ENCODE measurements at places on chromosomes 7 and 10. TPM values are rescaled to one million over a fixed set of nuclear protein-coding genes. Genes with fewer than 3 reads are reported as not detected.

- H3K36me3 ChIP-seq, result no peaks in the 10 kb centered on the region
- no peaks in the 10 kb centered on the region for H3K27me3 ChIP-seq
- H3K27ac ChIP-seq, result no peak overlapping the region
- H3K4me3 ChIP-seq, result no peak overlapping the region
Observed at GRCh38 chr10:100894589-100895294, 18.0 kb upstream of the SLF2 start.

DNA sequence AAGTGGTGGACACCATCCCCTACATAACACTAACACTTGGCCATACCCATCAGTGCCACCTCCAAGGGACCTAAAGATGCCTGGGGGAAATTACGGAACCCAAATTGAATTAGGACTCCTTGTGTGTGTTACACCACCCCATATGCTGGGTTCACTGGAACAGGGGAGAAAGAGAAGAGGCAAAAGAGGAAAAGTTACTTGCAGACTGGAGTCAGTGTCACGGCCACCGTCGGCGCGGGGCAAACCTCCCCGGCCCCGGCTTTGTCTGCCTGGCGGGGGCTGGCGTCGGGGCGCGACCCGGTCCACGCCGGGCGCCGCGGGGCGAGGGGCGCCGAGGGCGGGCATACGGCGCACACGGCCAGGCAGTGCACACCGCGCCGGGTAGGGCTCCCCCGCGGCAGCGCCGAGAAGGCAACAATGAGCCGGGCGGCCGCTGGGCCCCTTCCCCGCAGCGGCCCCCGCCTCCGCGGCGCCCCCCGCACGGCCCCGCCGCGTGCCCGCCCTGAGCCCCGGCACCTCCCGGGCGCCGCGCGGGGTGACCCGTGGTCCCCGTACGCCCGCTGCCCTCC lies 171.1 kb downstream of the FAM107B start:
- peak overlapping the region; percentile 49 for H3K4me3 ChIP-seq
- H3K27ac ChIP-seq, result no peak overlapping the region
- no peaks in the 10 kb centered on the region for H3K36me3 ChIP-seq

DNA sequence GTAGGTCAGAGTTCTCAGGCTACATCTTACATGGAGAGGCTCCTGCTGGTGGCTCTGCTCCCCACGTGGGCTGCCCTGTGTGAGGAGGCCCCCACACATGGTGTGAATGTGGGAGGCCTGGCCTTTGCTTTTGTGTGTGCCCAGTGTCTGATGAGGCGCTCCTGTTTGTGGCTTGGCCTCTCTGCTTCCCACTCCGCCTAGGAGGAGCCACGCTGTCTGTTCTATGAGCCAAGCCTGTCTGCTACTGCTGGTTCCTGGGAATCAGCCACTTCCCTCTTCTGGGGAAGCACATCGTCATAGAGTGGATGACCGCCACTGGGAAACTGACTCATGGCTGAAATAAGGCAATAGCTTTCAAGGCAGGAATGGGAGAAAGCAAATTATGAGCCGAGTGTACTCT lies 87.1 kb downstream of the CYP26A1 start:
- H3K27ac ChIP-seq, result no peak overlapping the region
- peak; percentile 88 for DNase-seq
- no peaks in the 10 kb centered on the region for H3K36me3 ChIP-seq
- no peaks in the 10 kb centered on the region for H3K4me1 ChIP-seq

GRCh38 chr10:32199714-32200394 lies 143.6 kb upstream of the KIF5B start:
- no peak for DNase-seq
- H3K27me3 ChIP-seq, result no peaks in the 10 kb centered on the region
- no peak overlapping the region for H3K4me3 ChIP-seq
- no peaks in the 10 kb centered on the region for H3K4me1 ChIP-seq

DNA sequence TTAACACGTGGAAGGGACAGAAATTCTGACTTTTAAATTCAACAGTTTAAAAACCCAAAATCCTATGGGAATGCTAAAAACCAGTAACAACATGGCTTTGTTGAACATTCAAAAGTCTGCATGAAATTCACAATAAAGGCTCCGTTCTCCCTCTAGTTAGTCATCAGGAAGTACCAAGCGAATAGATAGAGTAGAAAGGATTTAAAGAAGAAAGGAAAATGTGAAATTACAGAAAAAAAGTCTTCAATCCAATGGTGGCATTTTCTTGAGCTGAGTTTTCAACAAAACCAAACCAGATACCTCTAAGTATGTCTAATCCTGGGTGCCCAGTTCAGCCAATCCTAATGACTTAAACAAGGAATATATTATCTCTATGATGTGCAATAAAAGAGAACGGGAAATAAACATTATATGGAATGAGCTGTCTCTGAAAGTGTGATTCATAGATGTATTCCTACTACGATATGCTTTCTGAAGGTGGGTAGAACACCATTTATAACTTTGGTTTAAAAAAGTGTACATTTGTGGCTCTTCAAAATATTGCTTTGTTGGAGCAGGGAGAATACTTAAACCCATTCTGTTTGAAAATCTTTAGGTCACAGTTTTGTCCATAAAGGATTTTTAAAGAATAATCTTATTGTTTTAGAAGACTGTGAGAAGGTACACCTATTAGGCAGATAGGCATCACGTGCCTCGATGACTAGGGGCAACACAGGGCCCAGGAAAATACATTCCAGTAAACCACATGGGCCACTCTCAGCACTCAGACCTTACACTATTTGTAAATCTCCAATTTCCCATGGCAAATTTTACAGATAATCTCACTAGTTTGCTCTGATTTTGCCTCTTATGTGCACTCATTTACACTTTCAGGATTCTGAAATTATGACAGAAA lies 87.7 kb downstream of the CUBN start:
- no peak overlapping the region for H3K27ac ChIP-seq
- H3K27me3 ChIP-seq, result no peaks in the 10 kb centered on the region
- peaks cover 3% of the 10 kb centered on the region for H3K4me1 ChIP-seq
- H3K4me3 ChIP-seq, result no peak overlapping the region

DNA sequence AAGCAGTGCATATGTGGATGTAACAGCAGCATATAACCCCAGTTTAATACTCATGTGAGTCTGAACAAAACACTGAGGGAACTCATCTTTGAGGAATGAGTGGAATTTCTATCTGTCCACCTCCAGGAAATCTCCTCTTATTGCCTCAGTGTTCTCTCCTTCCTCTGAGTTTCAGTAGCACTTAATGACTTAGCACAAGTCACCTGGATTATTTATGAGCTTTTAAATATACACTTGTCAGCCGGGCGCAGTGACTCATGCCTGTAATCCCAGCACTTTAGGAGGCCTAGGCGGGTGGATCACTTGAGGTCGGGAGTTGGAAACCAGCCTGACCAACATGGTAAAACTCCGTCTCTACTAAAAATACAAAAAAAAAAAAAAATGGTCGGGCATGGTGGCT lies 4.3 kb downstream of the LRRC20 start:
- H3K27ac ChIP-seq, result no peak overlapping the region
- no peak for DNase-seq
- no peaks in the 10 kb centered on the region for H3K36me3 ChIP-seq
- no peaks in the 10 kb centered on the region for H3K27me3 ChIP-seq

- H3K4me3 ChIP-seq, result no peak overlapping the region
- DNase-seq, result no peak
- no peaks in the 10 kb centered on the region for H3K4me1 ChIP-seq
- no peaks in the 10 kb centered on the region for H3K36me3 ChIP-seq
- H3K27me3 ChIP-seq, result no peaks in the 10 kb centered on the region
Observed at GRCh38 chr7:27345164-27345887, 102.7 kb downstream of the EVX1 start.

- H3K4me3 ChIP-seq, result peak overlapping the region; percentile 56
- H3K27ac ChIP-seq, result no peak overlapping the region
- peaks cover 71% of the 10 kb centered on the region for H3K27me3 ChIP-seq
- peak; percentile 79 for DNase-seq
- no peaks in the 10 kb centered on the region for H3K4me1 ChIP-seq
Observed at GRCh38 chr10:8053446-8054243, 843 bp upstream of the GATA3 start.

- DNase-seq, result no peak
- H3K4me3 ChIP-seq, result no peak overlapping the region
- no peak overlapping the region for H3K27ac ChIP-seq
- no peaks in the 10 kb centered on the region for H3K36me3 ChIP-seq
Observed at GRCh38 chr7:28579571-28579970, 167.3 kb downstream of the CREB5 start.

DNA sequence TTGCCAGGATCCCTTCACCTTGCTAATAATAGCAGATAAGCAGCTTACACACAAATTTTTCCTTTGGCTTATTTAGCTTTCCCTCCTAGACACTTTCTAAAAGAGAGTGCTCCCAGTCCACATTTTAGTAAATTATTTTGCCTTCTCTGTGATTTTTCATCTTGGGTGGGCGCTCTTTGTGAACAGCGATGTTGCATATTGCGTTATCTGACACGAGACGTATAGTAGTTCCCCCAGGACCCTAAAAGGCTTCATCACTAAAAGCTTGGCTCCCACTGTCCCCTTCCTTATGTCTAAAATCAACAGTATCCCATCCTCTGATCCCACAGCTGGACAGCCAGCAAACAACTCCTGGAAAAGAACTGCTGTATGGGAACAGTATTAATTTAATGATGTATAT lies 232.9 kb downstream of the DYNC1I1 start:
- H3K36me3 ChIP-seq, result no peaks in the 10 kb centered on the region
- no peaks in the 10 kb centered on the region for H3K27me3 ChIP-seq
- DNase-seq, result no peak
- H3K27ac ChIP-seq, result no peak overlapping the region
- no peak overlapping the region for H3K4me3 ChIP-seq

GRCh38 chr7:4808026-4808425 lies 32.6 kb downstream of the AP5Z1 start:
- no peaks in the 10 kb centered on the region for H3K4me1 ChIP-seq
- no peak overlapping the region for H3K4me3 ChIP-seq
- DNase-seq, result no peak
- no peaks in the 10 kb centered on the region for H3K36me3 ChIP-seq
- H3K27ac ChIP-seq, result peak overlapping the region; percentile 71

GRCh38 chr7:149879271-149879743 lies 5.5 kb downstream of the ATP6V0E2 start:
- no peak overlapping the region for H3K27ac ChIP-seq
- no peak for DNase-seq
- no peak overlapping the region for H3K4me3 ChIP-seq
- H3K27me3 ChIP-seq, result no peaks in the 10 kb centered on the region
- no peaks in the 10 kb centered on the region for H3K4me1 ChIP-seq

DNA sequence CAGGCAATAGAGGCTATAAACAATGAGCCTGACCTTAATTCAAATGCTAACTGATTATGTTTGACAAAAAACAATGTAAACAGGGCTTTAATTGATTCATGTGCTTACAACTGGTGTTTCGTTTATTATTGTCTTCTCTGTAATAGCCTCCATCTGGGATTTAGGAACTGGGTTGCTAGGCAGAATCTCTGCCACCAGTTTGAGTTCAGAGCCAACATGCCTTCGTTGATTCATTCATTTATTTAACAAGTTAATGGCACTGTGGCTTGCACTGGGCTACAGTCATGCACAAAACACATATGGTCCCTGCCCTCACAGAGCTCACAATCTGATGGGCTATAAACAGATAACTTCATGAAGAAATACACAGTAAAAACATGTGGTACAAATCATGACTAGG lies 19.6 kb upstream of the CDHR3 start:
- no peaks in the 10 kb centered on the region for H3K36me3 ChIP-seq
- H3K27me3 ChIP-seq, result no peaks in the 10 kb centered on the region
- H3K4me1 ChIP-seq, result no peaks in the 10 kb centered on the region

- H3K27me3 ChIP-seq, result no peaks in the 10 kb centered on the region
- no peaks in the 10 kb centered on the region for H3K36me3 ChIP-seq
- H3K27ac ChIP-seq, result no peak overlapping the region
- DNase-seq, result no peak
- H3K4me1 ChIP-seq, result no peaks in the 10 kb centered on the region
Observed at GRCh38 chr7:148270576-148270975, 320.0 kb upstream of the C7orf33 start.

GRCh38 chr7:66627151-66627681 lies 1.5 kb upstream of the KCTD7 start:
- peak overlapping the region; percentile 97 for H3K27ac ChIP-seq
- H3K27me3 ChIP-seq, result no peaks in the 10 kb centered on the region
- no peak overlapping the region for H3K4me3 ChIP-seq
- no peak for DNase-seq

- no peaks in the 10 kb centered on the region for H3K36me3 ChIP-seq
- H3K4me1 ChIP-seq, result no peaks in the 10 kb centered on the region
- no peak overlapping the region for H3K27ac ChIP-seq
- H3K4me3 ChIP-seq, result no peak overlapping the region
Observed at GRCh38 chr10:10845185-10845584, 172.5 kb upstream of the CELF2 start.

GRCh38 chr7:37201003-37201875 lies 247.4 kb downstream of the ELMO1 start:
- DNase-seq, result peak; percentile 92
- H3K36me3 ChIP-seq, result peaks cover 8% of the 10 kb centered on the region
- H3K27me3 ChIP-seq, result no peaks in the 10 kb centered on the region
- peak overlapping the region; percentile 72 for H3K27ac ChIP-seq
- no peaks in the 10 kb centered on the region for H3K4me1 ChIP-seq

GRCh38 chr10:21452203-21452602 lies 73.3 kb downstream of the SKIDA1 start:
- H3K4me1 ChIP-seq, result no peaks in the 10 kb centered on the region
- no peak overlapping the region for H3K27ac ChIP-seq
- DNase-seq, result no peak

GRCh38 chr10:68290736-68291135 lies 41.1 kb upstream of the HNRNPH3 start:
- no peak for DNase-seq
- no peaks in the 10 kb centered on the region for H3K36me3 ChIP-seq
- no peak overlapping the region for H3K27ac ChIP-seq
- no peak overlapping the region for H3K4me3 ChIP-seq
- no peaks in the 10 kb centered on the region for H3K4me1 ChIP-seq

DNA sequence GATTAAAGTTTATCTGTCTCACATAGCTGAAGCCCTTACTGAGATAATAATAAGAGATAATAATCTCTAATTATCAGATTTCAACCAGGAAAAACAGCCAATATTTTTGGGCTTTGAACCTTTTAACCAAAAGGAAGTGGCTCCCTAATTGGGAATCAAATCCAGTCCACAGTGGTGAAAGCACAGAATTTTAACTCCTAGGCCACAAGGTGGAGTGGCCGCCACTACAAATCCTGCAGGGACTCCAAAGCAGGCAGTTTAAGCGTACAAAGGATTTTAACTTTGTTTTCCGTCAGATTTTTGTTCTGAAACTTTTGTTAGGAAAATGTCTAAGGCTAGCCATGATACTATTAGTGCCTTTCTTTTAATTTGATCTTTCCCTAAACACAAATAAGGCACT lies 99.6 kb upstream of the CCNY start:
- H3K27ac ChIP-seq, result no peak overlapping the region
- H3K27me3 ChIP-seq, result no peaks in the 10 kb centered on the region
- H3K36me3 ChIP-seq, result no peaks in the 10 kb centered on the region
- DNase-seq, result no peak
- H3K4me3 ChIP-seq, result no peak overlapping the region

GRCh38 chr10:110857265-110858171 lies 14.2 kb upstream of the PDCD4 start:
- H3K27me3 ChIP-seq, result no peaks in the 10 kb centered on the region
- H3K4me1 ChIP-seq, result peaks cover 36% of the 10 kb centered on the region
- no peaks in the 10 kb centered on the region for H3K36me3 ChIP-seq

The C10orf62 gene
- 0.35 TPM for total RNA-seq

The SPDYE2 gene
- total RNA-seq, result not detected

The FOXI2 gene
- total RNA-seq, result not detected

The PDGFA gene
- total RNA-seq, result 34.2 TPM

The SPDYE9 gene
- total RNA-seq, result not detected

The AKR1C8 gene
- not detected for total RNA-seq
